ENCODE measurements at places on chromosomes 4 and X.

DNA sequence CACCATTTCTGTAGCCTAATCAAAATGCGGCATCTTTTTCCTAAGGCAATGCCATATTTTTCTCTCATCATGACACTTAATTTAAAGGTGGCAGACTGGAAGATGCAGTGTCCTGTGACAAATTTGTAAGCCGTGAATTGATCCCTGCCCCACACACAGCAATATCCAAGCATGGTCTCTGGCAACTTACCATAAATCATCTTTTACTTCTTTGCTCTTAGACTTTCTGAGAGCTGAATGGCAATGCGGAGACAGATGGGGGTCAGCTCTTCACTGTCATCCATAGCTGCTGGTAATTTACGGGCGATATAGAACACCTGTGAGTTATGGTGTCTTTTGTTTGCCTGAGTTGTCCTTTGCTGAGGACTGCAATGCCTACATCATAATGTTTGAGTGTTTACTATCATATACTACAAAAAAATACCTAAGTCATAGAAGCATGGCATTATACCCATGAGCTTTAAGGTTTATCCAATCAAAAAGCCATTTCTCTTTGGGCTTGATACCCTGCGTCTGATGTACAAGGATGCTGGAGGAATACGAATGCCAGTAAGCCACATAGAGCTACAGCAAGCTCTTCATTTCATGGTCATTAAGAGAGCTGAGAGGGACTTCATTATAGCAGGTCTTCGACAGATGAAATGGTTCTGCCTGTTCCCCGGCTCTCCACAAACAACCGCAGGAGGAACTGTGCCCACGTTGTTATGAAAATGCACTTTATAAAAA is 148.1 kb downstream of the TRIML1 start:
- no peak for DNase-seq

DNA sequence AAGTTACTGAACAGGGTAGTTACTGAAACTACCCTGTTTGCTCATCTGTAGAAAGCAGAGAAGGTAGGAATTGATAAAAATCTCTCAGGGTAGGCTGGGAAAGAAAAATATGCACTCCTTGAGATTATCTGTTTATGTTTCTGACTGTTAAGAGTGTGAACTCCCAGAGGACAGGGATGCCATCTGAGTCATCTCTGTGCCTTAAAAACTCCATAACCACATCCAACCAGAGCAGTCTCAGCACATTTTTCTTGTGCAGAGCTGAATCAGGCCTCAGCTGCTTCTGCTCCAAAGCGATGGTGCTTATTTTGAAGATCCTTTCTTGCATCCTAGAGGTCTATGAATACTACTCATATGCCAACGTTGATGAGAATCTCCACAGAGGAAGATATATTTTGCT is 9.9 kb downstream of the CENPVL3 start:
- no peak for DNase-seq

DNA sequence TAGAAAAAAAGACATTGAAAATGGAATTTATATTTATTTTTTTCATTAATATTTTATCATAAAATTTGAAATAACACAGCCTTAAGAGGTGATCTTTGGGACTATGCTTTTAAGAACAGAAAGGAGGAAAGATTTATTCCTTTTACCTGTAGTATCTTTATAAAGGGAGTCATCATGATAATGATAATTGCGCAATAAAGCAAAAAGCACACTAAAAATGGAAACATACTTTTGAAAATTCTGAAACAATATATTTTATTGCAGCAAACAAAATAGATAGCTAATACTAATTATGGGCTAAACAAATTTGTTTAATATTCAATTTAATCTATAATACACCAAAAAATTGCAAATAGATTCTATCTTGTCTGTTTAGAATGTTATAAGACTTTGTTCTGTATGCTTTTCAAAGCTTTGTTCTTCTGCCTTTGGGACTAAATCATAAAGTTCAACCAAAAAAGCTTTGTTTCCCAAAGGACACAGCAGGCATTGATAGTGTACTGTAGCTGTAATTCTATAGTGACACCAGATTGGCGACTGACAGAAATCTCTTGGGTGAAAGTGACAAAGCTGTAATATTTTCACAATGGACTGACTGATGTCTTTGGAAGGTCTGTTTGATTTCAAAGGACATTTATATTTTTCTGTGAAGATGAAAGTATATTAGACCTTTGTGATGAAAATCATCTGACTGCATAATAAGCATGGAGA is 2156.6 kb upstream of the TENM3 start:
- DNase-seq = no peak

GRCh38 chr4:186118582-186118981 is 14.1 kb downstream of the FAM149A start:
- DNase-seq = no peak

DNA sequence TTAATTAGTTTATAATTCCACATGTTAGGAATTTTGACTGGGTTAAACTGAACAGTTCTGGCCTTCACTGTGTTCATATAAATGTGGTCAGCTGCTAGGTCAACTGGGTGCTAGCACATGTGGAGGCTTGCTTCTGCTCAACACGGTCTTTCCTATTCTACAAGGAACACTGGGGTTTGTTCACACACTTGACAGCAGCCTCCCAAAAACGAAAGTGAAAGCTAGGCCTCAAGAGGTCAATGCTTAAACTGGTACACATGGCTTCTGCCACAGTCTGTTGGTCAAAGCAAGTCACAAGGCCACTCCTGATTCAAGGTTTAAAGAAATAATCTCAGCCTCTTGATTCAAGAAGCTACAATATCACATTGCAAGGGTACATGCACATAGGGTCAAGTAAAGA is 126.5 kb downstream of the QDPR start:
- DNase-seq = no peak

- DNase-seq = no peak
These were observed 61.1 kb downstream of the ABCG2 start for GRCh38 chr4:88097301-88097700.

DNA sequence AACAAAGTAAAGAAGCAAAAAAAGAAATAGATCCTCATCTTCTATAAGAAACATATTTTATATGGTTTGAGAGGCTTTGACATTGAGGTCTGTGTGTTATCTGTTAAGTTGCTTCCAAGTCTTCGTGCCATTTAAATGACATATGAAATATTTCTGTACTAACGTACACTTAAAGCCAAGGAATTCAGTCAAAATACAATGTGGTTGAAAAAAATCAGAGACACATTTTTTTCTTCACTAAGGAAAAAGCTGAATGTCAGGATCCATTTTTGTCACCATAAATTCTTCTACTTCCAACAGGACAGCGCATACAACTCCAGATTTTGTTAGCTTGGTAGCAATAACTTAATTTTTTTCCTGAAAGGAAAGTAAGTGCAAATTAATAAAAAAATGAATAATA is 168.5 kb downstream of the FAT4 start:
- DNase-seq = no peak

DNA sequence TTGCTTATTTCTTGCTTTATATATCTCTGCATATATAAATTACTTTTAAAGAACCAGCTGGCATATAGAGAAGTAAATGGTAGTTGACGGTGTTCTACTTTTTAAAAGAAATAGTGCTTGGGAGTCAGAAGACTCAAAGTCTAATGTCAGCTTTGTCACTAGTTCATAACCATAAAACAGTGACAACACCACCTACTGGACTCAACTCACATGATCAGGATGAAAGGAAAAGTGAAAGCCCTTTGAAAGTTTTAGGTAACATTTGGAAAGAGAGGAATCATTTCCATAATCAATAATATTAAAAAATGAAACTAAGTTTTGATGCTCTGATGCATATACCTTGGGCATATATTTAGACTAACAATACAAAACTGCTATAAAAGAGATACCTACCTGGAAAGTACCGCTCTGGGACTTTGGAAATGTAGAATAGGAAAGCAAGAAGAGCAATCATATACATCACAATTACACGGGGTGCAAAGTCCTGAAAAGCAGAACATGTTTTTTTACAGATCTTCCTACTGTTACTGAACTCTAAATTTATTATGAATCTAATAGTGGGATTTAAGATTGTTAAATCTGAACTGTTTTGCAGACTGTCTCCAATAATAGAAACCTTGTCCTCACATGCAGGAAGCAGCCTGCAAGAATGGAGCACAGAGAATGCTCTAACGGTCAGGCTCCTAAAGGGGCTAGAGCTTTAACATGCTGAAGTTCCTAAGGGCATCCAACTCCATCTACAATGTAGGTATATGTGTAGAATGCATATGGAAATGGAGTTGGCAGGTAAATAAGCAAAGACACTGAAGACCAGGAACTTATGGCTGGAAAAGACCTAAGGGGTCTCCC is 15.6 kb downstream of the PAQR3 start:
- no peak for DNase-seq

GRCh38 chr4:185566972-185567371 is 31.7 kb upstream of the PDLIM3 start:
- no peak for DNase-seq
